GM23248 (cell line): ENCODE measurements at places on chromosomes 16 and 17. TPM values are rescaled to one million over a fixed set of nuclear protein-coding genes. Genes with fewer than 3 reads are reported as not detected.

NOTUM gene
- polyA plus RNA-seq = not detected in 2 replicates

PRCD gene
- 0.43 and 0.93 TPM in 2 replicates for polyA plus RNA-seq

MT1F gene
- polyA plus RNA-seq = 4.5 and 5.4 TPM in 2 replicates

COX10 gene
- polyA plus RNA-seq = 16.0 and 18.5 TPM in 2 replicates

PDE6G gene
- not detected in 2 replicates for polyA plus RNA-seq

ITGAE gene
- polyA plus RNA-seq = 80.3 and 83.6 TPM in 2 replicates

PPP1R27 gene
- polyA plus RNA-seq = 0.37 TPM in 1 of 2 replicates, not detected in the other

TBX4 gene
- not detected in 2 replicates for polyA plus RNA-seq

OTOP3 gene
- polyA plus RNA-seq = not detected in 2 replicates

RMI2 gene
- 11.9 and 12.8 TPM in 2 replicates for polyA plus RNA-seq

TBX21 gene
- not detected in 2 replicates for polyA plus RNA-seq

KRT33A gene
- polyA plus RNA-seq = not detected in 2 replicates

CDH16 gene
- not detected in 2 replicates for polyA plus RNA-seq

CA7 gene
- polyA plus RNA-seq = not detected in 2 replicates

SMIM5 gene
- polyA plus RNA-seq = 0.08 and 0.16 TPM in 2 replicates
